ENCODE measurements at places on chromosomes 5 and 9.
A peak's percentile ranks its signal among the peaks of the same experiment; 100 is the strongest.

DNA sequence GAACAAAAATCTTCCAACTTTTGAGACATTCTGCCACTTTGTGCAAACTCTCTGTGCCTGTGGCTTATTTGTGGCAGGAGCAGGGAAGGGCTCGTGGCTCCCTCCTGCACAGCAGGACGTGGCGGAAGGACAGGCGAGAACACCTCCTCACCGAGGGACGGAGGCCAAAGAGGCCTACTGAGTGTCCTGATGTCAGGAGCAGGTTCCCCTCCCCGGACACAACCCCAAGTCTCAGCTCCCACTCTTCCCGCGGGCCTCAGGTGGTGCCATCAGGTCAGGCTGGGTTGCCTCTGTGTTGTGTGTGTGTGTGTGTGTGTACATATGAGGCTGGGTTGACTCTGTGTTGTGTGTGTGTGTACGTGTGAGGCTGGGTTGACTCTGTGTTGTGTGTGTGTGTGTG lies 136.8 kb upstream of the LPCAT1 start:
- no peak for DNase-seq

GRCh38 chr5:8192840-8193239 lies 323.9 kb downstream of the MTRR start:
- DNase-seq, result no peak

GRCh38 chr5:14675865-14676300 lies 11.4 kb downstream of the OTULIN start:
- DNase-seq, result no peak

DNA sequence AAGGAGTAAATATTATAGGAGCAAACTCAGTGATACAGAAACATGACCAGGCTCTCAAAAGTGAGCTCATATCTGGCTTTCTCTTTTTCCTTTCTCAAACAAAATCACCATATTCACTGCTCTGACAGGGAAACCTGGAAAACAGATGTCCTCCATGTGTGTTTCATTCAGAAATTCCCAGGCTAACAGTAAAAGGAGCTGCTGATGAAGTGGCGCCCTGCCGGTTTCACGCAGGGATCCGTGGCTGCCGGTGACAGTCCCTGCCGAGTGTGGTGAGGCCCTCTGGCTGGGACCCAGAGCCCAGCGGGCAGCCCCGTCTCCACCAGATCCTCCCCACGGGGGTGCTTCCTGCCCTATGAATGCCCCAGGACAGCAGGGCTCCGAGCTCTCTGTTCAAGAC lies 208.1 kb downstream of the GNA14 start:
- no peak for DNase-seq

GRCh38 chr5:141430332-141431113 lies at the start of gene PCDHGA12:
Gene PCDHGA12 (plus strand): TSS chr5:141430507. CDS start chr5:141430760, 253 bp downstream.
- no peak for DNase-seq

DNA sequence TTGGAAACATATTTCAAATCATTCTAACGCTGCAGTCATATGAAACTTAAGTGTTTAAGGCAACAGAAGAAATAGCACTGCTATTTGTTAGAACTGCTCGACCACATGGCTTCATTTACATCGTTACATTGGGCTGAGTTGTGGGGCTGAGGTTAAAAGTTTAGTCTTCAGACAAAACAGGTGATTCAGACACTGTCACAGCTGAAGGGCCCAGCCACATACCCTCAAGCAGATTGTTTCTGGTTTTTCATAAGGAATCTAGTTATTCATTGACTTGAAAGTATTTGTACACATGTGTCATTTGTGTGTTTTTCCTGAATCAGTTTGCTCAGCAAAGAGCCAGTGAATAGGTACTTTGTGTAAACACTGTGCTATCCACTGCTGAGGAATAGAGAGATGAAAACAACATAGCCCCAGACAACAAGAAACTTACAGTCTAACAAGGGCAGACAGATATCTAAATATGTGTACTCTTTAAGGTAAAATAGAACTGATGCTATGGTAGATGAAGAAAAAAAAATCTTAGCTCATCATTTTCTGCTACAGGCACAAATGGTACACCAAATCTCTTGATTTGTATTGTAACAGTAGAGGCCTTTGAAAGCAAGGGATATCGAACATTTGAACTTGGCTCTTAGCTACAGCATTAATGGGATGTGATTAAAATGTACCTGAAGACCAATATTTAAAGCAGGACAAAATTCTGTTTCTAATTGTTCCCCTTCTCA lies 357.6 kb upstream of the RPS23 start:
- peak; percentile 62 for DNase-seq

- DNase-seq, result peak; percentile 34
Observed at GRCh38 chr9:104961238-104961637, 33.3 kb upstream of the ABCA1 start.

- no peak for DNase-seq
Observed at GRCh38 chr5:134456825-134457224, 45.1 kb upstream of the CDKN2AIPNL start.

- no peak for DNase-seq
Observed at GRCh38 chr5:65919773-65920172, 6.6 kb upstream of the ERBIN start.

- no peak for DNase-seq
Observed at GRCh38 chr9:78605041-78606000, 308.4 kb downstream of the PSAT1 start.

- DNase-seq, result no peak
Observed at GRCh38 chr9:99828054-99828416, 6.3 kb downstream of the NR4A3 start.

DNA sequence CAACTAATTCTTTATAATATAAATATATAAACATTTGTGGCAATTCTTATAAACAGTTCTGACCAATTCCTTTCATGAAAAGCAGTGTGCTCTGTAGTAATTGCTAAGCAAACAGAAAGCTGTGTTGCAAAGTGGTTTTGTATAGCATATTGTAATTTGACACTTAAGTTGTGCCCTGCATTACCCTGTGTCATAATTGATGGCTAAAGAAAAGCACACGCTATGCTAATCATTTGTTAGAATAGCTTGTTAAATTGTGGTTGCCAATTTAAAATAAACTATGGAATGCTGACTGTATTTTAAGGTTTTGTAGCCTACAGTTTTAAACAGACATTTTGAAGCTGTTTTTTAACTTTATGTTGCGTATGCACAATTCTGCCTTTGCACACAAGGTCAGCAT lies 140.0 kb downstream of the PBX3 start:
- DNase-seq, result peak; percentile 46

GRCh38 chr5:61538722-61539501 lies 206.9 kb downstream of the ZSWIM6 start:
- no peak for DNase-seq
